HS-5 (cell line): ENCODE measurements at places on chromosomes 2 and 18.

DNA sequence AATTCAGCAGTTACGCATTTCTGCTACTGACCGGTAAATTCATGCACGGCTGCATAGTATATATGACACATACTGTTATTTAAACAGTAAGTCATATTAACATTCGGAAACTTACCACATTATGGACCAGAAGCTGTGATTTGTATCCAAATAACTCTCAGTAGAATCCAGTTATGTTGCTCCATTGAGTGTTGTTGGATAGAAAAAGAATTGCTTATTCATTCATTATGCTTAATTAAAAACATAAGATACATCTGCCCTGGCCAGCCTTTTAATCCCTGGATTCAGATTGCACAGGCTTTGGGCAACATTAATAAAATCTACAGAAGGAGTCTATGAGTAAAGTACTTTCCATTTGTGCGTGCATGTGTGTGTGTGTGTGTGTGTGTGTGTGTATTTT, 111.3 kb downstream of the CPS1 start:
- DNase-seq: no peak

DNA sequence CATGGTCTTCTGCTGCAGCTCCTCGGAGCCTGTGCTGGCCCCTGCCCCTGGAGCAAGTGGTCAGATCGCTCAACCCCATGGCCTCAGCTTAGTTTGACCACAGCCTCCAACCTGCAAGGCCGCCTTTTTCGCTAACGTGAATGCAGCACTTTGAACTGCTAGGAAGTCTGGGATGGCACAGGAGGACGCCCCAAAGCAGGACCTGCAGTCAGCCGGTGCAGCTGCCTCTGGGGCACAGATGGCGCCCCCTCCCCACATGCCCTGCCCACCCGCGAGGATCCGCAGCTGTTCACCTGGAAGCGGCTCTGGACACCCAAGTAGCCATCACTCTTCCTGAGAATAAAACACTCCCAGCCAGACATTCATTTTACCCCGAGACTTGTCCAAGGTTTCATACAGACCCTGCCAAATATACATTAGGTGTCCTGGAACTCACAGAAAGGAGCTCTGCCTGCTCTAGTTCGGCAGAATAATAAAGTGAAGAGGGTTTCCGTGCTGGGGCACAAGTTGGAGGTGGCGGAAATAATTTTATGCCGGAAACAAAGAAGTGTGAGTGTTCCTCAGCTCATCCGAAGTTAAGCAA, 510.1 kb downstream of the EIPR1 start:
- DNase-seq: no peak

- DNase-seq: no peak
Measured at GRCh38 chr2:161332371-161332967, 24.2 kb downstream of the PSMD14 start.

GRCh38 chr2:168633200-168633599, 169.2 kb upstream of the NOSTRIN start:
- no peak for DNase-seq

- DNase-seq: no peak
Measured at GRCh38 chr2:170020777-170021176, 157.2 kb upstream of the MYO3B start.

DNA sequence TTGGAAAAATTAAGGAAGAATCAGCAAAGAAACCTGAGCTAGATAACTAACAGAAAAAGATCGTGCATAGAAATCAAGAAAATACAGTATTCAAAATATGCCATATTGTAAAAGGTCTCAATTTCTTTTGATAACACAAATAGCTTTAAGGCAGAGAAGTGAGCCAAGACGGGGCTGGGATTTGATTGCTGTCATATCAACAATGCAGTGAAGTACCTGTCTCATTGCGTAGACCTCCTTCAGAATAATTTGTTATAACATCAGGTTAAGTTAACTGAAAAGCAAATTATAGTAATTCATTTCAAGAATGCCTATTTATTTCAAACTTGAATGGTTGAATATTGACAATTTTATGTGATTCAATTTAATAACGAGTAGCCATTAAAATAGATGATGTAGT, 453.8 kb upstream of the MAP2 start:
- no peak for DNase-seq

DNA sequence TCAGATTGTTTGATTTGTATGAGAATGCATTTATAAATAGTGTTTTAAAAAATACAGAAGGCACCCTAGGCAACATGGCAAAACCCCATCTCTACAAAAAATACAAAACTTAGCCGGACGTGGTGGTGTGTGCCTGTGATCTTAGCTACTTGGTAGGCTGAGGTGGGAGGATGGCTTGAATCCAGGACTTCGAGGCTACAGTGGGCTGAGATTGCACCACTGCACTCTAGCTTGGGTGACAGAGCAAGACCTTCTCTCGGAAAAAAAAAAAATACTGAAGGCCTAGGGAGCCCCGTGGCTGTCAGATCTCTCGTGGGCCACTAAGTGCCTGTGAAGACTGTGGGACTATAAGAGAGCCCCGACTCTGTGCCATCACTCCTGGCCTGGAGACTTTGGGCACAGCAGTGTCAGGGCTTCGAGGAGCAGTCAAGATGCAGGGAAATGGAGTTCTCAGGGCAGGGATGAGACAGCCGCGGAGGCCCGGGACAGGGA, 40.5 kb downstream of the MYO7B start:
- no peak for DNase-seq

DNA sequence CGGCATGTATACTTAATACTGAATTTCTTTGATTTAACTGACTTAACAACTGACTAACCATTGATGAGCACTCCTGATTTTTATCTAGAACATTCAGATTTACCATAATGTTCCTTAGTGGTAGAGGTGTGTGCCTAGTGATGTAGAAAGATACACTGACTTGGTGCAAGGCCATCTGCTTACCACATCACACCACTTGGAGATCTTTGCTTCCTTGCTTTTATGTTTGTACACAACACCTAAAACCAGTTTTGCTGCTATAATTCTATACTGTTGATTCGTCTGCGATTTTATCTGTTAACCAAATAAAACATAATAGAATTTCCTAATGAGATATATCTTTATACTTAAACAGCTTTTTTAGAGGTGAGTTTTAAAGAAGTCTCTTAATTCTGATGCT, 3.9 kb upstream of the FARP2 start:
- no peak for DNase-seq

DNA sequence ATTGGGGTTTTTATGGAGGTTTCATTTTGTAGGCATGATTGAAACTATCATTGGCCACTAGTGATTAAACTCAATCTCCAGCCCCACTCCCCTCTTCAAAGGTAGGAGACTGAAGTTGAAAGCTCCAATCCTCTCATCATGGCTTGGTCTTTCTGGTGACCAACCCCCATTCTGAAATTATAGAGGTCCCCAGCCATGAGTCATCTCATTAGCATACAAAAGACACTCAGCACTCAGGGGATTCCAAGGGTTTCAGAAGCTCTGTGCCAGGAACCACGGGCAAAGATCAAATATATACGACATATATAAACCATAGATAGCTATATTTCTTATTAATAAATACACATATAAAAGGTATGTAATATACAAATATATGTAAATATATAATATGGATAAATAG, 256.0 kb upstream of the POU3F3 start:
- DNase-seq: no peak

DNA sequence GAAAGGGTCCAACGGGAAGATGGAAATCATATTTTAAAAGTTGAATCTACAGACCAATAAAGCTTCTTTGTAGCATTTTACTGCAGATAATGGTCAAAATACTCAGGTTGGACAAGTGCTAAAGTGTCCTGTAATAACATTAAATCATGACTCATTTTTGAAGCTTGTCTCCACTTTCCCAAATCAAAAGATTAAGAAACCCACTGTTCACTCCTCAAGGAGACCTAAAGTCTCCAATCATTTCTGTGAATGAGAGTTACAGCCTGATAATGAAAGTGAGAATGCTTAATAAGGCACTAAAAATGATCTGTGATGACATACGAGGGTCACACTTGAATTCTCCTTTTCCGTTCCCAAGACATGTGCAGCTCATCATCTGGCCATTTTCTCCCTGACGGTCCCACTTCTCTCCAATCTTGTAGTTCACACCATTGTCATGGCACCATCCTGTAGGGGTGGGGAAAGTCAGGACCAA, 53.4 kb downstream of the ATIC start:
- no peak for DNase-seq

- no peak for DNase-seq
Measured at GRCh38 chr2:234363011-234363487, 133.8 kb downstream of the ARL4C start.

DNA sequence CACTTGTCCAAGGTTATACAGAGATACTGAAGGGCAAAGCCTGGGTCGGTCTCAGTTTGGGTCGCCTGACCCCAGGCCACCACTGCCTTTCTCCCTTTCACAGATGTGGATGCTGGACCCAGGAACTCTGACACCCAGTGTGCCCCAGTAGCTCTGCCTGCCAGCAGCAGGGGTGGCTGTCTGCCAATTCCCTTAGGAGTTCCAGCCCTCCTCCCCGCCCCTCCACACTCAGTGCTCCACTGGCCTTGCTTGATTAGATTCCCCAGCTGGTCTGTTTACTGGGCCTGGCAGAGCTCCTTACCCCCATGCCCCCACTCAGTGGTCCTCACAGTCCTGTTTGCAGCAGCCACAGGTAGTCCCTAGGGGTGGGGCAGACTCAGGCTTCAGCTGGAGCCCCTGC, 75.5 kb downstream of the NPAS2 start:
- no peak for DNase-seq

GRCh38 chr18:7174344-7175095, 56.4 kb upstream of the LRRC30 start:
- DNase-seq: no peak

- no peak for DNase-seq
Measured at GRCh38 chr2:38656866-38657480, 8.9 kb upstream of the GALM start.

GRCh38 chr2:179377296-179377695, 112.7 kb upstream of the SESTD1 start:
- DNase-seq: no peak

DNA sequence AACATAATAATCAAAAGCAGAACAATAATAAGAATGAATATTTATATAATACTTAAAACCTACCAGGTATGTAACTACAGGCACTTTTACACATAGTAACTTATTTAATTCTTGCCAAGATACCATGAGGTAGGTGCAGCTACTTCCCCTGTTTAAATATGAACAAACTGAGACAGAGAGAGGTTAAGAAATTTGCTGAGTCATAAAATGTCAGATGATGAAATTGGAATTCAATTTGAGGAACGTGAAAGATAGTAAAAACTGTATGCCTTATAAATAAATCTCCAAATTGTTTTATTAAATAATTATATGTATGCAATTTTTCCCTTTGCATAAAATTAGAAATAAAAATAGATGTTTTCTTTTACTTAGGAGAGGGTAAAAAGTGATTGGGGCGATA, 1103.3 kb upstream of the NRXN1 start:
- no peak for DNase-seq

GRCh38 chr2:235654103-235654813, 160.4 kb downstream of the AGAP1 start:
- no peak for DNase-seq

DNA sequence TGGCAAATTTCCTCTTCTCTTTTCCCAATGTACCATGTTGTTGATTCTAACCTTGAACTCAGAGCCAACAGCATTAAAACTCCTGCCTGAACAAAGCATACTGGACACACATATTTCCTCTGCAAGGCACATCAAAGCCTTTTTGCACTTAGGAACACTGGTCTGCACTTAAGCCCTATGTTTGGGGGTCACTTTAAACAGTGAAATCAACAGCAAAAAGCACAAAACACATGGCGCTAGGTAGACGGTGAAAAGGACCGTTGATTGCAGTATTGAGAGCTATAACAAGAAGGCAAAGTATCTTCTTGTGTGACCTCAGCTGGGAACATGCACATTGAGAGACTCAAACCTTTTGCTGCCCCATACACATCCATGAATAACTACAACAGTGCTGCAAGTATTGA, 83.9 kb upstream of the SH3BP4 start:
- DNase-seq: no peak
